ENCODE measurements at places on chromosomes 5 and 9.

GRCh38 chr5:29039994-29040393 lies 2001.6 kb upstream of the CDH9 start:
- DNase-seq, result no peak

- no peak for DNase-seq
Observed at GRCh38 chr5:16883806-16884205, 52.3 kb downstream of the MYO10 start.

GRCh38 chr5:122401976-122402725 lies 90.1 kb downstream of the SNCAIP start:
- no peak for DNase-seq

DNA sequence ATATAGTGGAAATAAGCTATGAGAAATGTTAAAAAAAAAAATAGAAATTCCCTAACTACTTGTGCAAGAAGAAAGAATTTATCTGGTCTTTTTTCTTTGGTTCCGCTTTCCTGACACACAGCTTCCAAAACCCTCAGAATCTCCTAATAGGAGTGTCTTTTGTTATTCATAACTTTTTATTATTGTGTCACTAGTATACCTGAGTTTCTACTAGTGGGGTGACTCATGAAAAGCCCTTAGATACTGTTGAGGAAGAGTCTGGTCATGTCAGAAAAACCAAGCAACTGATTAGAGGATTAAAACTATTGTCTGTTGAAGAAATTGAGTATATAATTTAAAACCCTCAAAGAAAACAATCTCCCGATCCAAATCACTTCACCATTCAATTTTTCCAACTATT lies 152.8 kb upstream of the IFNE start:
- no peak for DNase-seq

DNA sequence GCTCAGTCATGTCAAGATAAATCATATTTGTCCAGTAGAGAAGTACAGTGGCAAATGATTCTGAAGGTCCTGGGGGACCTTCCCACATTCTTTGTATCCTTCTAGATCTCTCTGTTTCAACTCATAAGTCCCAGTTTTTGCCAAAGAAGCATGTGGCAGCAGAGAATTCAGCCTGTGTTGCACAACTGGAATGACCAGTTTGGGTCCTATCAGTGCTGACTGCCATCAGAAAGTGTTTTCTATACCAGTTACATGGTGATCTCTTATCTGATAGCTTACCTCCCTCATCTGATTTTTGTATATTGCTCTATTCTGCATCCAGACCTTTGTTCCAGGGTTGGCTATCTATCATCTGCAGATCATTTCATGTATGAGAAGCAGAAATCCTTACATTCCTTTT lies 21.7 kb downstream of the GM2A start:
- DNase-seq, result no peak

All from MM.1S (cell line).